ENCODE measurements at places on chromosomes 1 and 21. TPM values are rescaled to one million over a fixed set of nuclear protein-coding genes. Genes with fewer than 3 reads are reported as not detected.

HSD17B7 gene
- 20.3 TPM for total RNA-seq

REN gene
- total RNA-seq, result not detected

FNDC5 gene
- 0.27 TPM for total RNA-seq

PIGR gene
- not detected for total RNA-seq

TPTE gene
- not detected for total RNA-seq

ADORA3 gene
- not detected for total RNA-seq

B3GALT2 gene
- 1.3 TPM for total RNA-seq

SEMA4A gene
- 0.27 TPM for total RNA-seq

ALX3 gene
- total RNA-seq, result not detected

SPRTN gene
- 29.7 TPM for total RNA-seq

GPX7 gene
- total RNA-seq, result 16.3 TPM

FAM167B gene
- 1.7 TPM for total RNA-seq

Measured in endothelial cell of coronary artery (primary cell).